Dermis lymphatic vessel endothelial cell (primary cell): ENCODE measurements at places on chromosomes 12 and 14. TPM values are rescaled to one million over a fixed set of nuclear protein-coding genes. Genes with fewer than 3 reads are reported as not detected.

Gene SSTR1
- total RNA-seq: 0.11 TPM in 1 of 2 replicates, not detected in the other

Gene TEX22
- under 0.01 and 0.09 TPM in 2 replicates for total RNA-seq

Gene TAS2R43
- 0.22 TPM in 1 of 2 replicates, not detected in the other for total RNA-seq

Gene TEX52
- total RNA-seq: under 0.01 TPM in 1 of 2 replicates, not detected in the other

Gene KRT71
- total RNA-seq: not detected in 2 replicates

Gene LAG3
- total RNA-seq: 0.09 and 0.22 TPM in 2 replicates

Gene LMNTD1
- total RNA-seq: 0.09 TPM in 1 of 2 replicates, not detected in the other

Gene PPM1H
- total RNA-seq: 0.95 and 0.98 TPM in 2 replicates

Gene PZP
- total RNA-seq: 0.09 and 0.11 TPM in 2 replicates

Gene SERPINA1
- not detected in 2 replicates for total RNA-seq

Gene GLI1
- total RNA-seq: not detected in 2 replicates

Gene P2RX7
- 2.2 and 2.4 TPM in 2 replicates for total RNA-seq
